ENCODE measurements at places on chromosomes 5 and 9.

GRCh38 chr5:78601559-78602314 lies 46.8 kb downstream of the LHFPL2 start:
- no peak for DNase-seq

GRCh38 chr9:132969783-132970182 lies 8.7 kb upstream of the GFI1B start:
- DNase-seq: no peak

- DNase-seq: no peak
These were observed 38.2 kb downstream of the PRRC2B start for GRCh38 chr9:131432050-131432449.

DNA sequence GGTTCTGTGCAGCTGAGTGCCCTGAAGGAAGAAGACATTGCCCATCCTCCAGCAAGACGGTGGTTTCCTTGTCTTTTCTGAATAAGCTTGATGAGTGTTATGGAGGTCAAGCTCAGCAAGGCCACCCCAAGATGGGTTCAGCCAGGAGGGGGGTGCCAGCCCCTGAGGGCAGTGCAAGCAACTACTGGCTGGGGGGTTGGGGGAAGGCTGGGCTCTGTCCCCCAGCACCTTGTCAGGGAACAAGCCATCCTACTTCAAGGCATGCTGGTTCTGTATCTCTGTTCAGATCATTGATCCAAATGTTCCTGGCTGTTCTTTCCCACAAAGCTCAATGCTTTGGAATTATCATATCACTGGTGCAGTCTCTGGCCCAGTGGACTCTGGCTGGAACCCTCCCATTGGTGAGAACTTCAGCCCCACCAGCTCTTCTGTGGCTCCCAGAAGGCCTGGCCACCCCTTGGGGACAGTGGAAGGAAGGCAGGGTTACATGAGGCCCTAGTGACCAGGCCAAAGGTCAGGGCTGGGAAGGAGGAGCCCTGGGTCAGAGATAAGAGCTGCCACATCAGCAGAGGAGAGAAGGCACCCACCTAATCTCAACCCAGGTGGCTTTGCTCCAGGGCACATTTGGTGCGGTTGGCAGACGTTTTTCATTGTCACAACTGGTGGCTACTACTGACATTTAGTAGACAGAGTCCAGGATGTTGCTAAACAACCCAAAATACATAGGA lies 280.2 kb downstream of the IRX2 start:
- DNase-seq: no peak

DNA sequence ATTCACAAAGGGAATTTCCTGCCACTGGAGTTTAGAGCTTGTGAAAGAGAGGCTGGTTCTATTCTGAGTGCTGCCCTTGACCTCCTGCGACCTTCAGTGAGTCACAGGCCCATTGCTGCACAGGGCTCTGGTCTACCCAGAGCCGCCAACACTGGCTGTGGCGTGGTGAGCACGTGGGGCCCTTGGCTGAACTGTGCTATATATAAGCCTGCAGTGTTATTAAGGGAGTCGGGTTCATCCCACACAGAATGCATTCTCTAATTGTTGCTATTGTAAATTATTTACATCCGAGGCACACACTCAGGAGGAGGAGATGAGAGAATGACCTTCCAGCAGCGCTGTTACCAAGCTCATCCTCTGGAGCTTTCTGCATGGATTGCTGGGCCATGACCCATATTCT lies 47.1 kb downstream of the BRINP1 start:
- no peak for DNase-seq

DNA sequence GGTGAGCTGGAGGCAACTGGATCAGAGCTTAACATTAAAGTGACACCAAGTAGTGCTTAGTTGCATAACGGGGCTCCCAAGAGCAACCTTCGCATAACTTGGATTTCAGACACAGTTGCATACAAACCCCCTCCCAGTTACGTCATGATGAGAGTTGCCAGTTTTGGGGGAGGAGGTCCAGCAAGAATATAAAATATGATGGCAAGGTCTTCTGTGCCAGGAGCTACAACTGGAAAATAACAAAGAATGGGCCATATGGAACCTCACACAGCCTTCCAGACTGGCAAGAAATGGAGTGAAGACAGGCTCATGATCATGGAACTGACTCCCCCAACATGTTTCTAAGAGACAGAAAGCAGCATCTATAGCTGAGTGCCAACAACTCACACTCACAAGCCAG lies 8.5 kb downstream of the SPOCK1 start:
- DNase-seq: no peak

- DNase-seq: no peak
These were observed 4.1 kb downstream of the CDK7 start for GRCh38 chr5:69238760-69239251.

GRCh38 chr9:93603906-93604326 lies 27.5 kb downstream of the PHF2 start:
- no peak for DNase-seq

GRCh38 chr9:128153060-128153946 lies 4.0 kb downstream of the LCN2 start:
- no peak for DNase-seq

GRCh38 chr9:124852829-124853531 lies at the start of gene WDR38:
TSS of gene WDR38 (plus strand) at chr9:124853460. CDS start at chr9:124853532, 72 bp downstream.
- no peak for DNase-seq

DNA sequence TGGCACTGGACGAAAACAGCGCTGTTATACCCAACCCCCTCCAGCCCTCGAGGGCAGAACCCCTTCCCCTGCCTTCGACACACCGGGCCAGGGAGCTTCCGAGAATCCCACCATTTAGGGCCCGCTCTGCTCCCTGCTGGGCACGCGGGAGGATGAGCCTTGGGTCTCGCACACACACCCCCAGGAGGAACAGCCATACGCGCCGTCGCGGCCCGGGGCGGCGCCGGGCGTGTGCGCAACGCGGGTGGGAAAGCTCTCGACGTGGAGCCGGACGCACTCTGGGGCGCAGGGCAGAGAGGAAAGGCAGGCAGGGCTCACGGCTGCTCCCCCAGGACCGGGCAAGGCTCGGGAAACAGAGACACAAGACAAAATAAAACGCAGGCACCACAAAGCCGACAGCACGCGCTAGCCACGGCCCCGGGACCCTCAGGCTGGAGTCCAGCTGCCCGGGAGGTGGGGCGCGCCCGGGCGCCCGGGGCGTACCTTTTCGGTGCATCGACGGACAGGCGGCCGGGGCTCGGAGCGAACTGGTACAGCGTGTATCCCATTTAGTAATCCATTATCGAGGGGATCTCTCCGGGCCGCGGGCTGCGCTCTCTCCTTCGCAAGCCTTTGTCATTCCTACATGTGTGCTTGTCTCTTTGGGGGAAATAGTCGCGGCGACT lies 789 bp downstream of the SEMA6A start:
- no peak for DNase-seq

DNA sequence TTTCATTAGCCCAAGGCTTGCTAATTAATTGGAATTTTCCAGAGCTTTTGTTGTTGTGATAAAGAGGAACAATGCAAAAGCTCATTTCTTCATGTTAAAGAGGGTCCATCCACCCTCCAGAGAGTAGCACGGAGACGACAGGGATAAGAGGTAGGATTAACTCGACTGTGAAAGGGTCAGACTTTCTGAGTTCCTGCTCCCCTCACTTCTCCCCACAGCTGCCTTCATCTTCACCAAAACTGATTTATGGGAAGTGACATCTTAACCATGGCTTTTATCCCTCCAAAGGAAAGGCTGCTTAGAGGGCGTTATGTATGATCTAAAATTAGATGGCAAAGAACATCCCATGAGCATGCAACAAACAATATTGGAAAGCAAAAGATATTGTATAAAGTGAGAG lies 135.5 kb downstream of the GLIS3 start:
- no peak for DNase-seq

DNA sequence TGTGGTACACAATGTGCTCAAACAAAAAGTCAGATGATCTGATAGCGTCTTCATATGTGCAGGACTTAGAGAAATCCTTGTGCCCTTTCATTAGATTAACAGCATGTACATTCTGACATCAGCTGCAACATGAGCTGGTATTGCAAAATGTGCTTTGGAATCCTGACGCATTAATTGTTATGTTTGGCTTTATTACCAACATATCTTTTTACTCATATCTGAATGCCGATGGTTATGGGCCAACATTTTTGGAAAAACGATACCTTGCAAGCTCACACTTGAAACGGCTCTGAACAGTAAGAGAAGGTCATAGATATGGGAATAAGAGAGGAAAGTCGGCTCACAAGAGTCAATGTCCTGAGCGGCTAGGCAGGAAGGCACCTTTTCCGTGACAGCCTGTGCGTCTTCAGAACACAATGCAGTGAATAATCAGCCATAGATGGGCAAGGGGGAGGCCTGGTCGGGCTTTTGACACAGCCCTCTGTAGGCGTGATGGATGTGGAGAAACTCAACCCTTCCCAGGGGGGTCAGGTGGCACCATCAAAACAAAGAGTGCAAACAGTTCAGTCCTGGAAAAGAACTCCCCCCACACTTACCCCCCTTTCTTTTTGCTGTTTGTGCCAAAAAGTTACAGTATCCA lies 36.4 kb upstream of the GAS1 start:
- DNase-seq: no peak

DNA sequence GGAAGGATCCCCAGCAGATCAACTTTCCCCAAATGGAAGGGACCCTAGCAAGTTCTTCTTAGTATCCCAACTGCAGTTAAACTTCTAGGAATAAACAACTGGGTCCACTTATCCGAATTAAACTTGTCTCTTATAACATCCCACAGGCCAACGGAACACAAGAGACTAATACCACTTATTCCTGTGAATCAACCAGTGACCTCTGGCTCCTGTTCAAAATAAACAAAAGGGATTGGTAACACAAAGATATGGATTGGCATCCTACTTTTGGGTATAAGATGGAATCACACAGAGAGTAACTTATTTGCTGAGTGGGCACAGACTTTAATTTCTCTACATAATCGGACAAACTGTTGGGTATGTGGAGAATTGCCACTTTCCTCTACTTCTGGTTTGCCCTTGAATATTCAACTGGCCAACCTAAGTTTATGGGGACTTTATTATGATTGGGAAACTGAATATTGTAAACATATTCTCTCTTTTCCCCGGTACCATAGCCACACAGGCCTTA lies 12.4 kb upstream of the PAIP1 start:
- no peak for DNase-seq

DNA sequence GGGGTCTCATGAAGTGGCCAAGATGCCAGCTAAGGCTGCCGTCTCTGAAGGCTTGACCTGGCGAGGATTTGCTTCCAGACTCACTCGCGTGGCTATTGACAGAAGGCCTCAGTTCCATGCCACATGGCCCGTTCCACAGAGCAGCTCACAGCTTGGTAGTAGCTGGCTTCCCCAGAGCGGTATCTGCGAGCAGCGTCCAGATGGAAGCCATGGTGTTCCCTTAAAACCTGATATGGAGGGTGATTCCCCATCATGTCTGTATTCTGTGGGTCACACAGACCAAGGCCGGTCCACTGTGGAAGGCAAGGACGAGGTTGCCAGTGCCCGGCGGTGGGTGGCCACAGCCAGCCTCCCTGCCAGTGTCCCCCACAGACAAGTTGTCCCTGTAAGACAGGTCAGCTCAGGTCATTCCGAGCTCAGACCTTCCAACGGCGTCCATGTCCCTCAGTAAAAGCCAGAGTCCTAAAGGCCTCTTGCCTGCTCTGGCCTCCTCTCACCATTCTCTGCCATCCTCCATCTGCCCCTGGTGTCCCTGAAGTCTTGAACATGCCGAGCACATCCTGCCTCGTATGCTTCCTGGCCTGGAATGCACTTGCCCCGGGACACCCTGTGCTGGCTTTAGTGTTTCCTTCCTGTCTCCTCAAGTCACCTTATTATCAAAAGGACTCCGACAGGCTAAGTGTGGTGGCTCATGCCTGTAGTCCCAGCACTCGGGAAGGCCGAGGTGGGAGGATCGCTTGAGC lies 61.3 kb upstream of the LRRTM2 start:
- no peak for DNase-seq

DNA sequence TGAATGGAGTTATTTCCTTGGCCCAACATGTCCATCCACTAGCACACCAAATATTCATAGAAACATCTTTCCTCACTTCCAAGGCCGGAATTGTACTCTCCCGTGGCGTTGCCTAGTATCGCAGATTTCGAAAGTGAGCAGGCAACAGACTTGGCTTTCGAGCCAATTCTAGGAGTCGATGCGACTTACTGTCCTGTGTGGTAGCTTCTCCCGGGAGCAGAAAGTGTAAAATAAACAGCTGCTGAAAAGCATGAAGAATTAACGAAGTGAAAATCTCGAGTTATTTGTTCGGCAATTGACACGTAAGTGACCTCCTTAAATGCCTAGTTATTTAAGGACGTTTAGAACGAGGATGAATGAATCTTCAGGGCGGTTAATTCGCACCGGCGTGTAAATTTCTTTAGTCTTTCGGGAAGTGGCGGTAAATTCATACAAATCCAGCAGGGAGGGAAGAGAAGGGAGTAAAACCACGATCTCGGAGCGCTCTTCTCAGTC lies 449 bp upstream of the PCSK5 start:
- peak; percentile 10 for DNase-seq

- no peak for DNase-seq
These were observed 152.9 kb upstream of the NFIB start for GRCh38 chr9:14466828-14467227.

- DNase-seq: no peak
These were observed 1.8 kb upstream of the WNT8A start for GRCh38 chr5:138082033-138082432.

- DNase-seq: no peak
These were observed 125.9 kb downstream of the TRPM3 start for GRCh38 chr9:70995511-70995910.

GRCh38 chr5:96527768-96528661 lies 95.0 kb upstream of the PCSK1 start:
- no peak for DNase-seq

DNA sequence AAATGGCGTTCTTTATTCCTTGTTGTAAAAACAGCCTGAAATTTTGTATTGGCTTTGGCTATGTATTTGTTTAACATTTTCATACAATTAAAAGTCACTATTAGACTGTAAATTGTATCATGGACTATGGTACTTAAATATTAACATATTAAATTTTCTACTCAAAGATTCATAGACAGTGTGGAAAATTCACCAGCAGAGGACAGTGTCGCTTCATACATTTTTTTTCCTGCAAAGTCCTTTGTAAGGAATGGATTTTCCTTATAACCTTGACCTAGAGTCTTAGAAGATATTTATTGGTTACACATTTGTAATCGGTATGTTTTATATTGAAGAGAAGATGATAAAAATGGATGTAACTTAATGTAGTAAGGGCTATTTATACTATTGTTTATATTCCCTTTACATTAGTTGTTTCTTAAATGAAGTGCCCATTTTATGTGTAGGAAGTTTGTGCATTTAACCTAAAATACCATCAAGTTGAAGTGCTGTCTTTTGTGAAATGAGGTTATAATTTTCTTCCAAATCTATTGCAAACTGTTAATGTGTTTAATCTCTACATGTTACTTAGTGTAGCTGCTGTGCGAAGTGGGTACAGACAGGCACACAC lies 150.1 kb downstream of the KDM4C start:
- peak; percentile 20 for DNase-seq

GRCh38 chr5:50807661-50808060 lies 141.2 kb downstream of the PARP8 start:
- DNase-seq: no peak

GRCh38 chr9:134814598-134815215 lies 65.9 kb upstream of the FCN2 start:
- no peak for DNase-seq

DNA sequence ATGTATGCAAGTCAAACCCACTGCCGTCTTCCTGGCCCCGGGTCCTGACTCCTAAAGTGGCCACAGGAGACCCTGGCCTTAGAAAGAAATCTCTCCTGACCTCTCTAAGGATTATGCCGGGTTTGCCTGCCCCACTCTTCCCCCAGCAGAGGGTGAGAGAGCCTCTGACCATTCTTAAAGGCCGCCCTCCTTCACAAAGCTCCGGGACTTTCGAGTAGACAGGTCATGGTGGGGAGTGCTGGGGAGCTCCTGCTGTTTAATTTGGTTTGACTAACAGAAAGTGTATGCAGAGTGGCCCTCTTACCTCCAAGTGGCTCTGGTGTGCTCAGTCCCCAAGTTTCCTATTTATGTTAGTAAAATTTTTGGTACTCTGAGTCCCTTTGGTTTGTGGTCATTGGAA lies 111.8 kb downstream of the LRRC70 start:
- no peak for DNase-seq

All from SK-N-MC (cell line).